Hematopoietic multipotent progenitor cell treated with erythropoietin and hydrocortisone succinate and interleukin-3 and kit ligand, for 6 days (in vitro differentiated cells): ENCODE measurements at places on chromosomes 3 and 15.

GRCh38 chr3:13638927-13639326 lies 90.0 kb downstream of the FBLN2 start:
- DNase-seq, result no peak

- peak; percentile 91 for DNase-seq
Observed at GRCh38 chr3:111667621-111668239, 72.6 kb upstream of the ZBED2 start.

DNA sequence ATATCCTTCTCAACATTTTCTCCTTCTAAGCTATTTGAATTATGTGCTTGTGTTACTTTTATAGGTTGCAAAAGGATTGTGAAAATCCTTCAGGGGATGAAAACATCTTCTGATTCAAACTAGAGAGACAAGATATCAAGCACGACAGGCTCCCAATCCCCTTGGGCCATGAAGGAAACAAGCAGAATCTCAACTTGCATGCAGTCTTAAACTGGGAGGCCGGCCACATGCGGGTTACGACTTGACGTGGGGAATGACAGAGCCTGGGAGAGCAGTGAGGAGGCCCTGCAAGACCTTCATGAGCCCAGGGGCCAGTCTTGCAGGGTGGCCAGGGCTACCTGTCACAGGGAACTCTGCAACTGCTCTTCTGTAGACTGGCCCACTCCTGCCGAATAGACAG lies 94.4 kb downstream of the SCN11A start:
- no peak for DNase-seq

DNA sequence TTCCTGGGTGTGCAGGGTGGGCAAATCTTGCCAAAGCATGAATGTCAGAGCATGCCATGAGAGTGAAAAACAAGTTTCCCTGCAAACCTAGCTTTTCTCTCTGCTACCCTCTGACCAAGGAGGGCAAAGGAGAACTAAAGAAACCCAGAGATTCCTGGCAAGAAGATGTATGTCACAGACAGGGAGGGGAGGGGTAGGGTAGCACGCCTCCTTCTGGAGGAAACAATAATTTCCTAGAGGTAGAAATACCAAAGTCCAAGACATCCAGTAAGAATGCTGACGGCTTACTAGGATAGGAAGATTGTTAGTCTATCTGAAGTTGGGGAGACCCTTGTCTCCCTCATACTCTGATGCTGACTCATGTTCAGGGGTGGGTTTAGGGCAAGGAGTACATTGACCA lies 203.9 kb downstream of the NR1D2 start:
- DNase-seq, result no peak

DNA sequence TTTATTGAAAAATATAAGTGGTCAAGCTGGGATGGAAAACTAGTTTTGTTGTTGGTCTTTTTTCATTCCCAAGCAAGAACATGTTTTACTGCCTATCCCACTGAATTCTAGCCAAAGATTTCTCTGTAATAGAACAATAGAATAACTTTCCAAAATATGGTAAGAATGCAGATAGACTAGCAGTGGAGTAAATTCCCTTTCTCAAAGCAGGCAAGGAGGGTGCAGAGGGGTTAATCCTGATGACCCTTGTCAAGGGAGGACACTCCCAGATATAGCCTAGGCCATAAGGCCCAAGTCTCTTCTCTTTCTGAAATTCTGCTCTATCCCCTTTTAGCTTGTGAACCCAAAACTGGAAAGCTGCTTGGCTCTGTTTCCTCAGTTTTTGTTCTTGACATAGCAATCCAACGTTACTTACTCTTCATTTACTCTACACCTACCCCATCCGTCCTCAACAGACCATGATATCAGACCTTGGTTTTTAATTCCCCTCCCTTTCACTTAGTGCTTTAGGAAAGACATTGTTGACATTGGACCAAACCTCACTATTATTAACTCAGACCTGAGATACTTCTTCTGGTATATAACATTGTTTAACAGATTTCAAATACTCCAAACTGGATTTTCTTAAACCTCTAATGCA lies 453.6 kb upstream of the THBS1 start:
- DNase-seq, result peak; percentile 11

DNA sequence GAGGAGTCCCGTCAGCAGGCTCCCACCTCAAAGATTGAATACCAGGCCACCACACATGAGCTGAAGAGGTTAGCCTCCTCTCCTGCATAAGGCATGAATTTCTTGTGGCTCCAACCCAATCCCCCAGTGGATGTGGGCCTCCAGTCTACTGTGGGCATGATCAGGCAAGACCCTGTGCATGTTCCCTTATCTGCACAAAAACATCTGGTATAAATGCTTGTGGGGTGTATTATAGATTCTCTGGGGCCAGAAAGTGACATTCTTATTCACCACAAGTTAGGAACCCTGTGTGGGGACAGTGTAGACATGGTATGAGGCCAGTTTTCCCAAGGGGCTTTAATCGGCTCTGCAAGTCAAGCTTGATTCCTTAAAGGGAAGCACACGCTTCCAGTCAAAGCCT lies 18.2 kb upstream of the UBP1 start:
- peak; percentile 81 for DNase-seq

- peak; percentile 93 for DNase-seq
Observed at GRCh38 chr3:53120336-53120735, 9.9 kb downstream of the RFT1 start.

GRCh38 chr3:57658536-57658935 lies 34.3 kb downstream of the DENND6A start:
- no peak for DNase-seq

GRCh38 chr15:38389924-38390542 lies 63.9 kb upstream of the FAM98B start:
- DNase-seq, result peak; percentile 77

GRCh38 chr15:60115579-60116380 lies 111.7 kb downstream of the FOXB1 start:
- DNase-seq, result no peak

DNA sequence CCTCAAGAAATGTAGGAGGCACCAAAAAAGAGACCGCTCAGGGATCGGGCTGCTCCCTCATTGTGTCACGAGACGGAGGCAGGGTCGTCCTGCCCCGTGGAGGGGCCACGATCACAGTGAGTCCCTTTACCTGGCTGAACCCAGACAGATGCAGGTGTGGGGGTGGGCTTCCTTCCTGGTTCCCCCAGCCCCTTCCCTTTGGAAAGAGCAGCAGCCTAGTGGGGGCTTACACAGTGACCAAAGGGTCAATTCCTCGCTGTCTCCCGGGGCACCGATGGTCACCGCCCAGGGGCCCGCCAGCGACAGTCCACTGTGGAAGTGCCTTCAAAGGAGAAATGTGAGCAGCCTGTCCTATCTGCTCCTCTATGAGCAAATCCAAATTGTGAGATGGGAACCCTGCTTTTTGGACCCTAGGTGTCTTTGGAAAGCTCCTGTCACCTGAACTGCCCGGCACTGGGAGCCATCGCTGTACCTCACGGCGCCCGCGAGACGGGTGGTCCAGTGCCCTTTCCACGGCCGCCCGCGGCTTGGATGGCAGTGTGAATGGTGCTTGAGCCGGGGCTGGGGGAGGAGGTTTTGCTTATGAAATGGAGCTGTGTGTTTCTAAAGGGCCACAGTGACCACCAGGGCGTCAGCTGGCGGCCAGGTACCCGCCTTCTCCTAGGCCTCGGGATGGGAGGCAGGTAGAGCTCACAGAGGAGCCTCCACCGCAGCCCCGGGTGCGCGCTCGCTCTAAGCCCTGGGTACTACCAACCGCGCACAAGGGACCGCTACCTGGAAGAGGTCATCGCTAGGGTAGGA lies 155.7 kb downstream of the KLF13 start:
- no peak for DNase-seq

- no peak for DNase-seq
Observed at GRCh38 chr15:63913786-63914315, 80.1 kb upstream of the HERC1 start.

DNA sequence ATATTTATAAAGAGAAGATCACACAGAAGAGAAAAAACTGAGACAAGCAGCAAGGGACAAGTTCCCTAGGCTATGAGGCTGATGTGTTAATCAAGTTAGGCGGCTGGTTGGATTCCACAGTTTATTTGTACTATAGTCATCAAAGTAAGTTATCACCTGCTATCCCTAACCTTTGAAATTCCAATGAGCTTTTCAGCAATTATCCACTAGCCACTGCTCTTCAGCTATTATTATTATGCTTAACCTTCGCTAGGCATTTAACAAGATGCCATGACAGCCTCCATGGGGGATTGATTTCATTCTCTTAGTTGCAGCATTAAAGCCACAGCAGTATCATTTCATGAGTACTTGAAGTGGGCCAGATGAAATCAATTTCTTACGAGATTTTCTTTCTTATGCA lies 699.5 kb upstream of the NAALADL2 start:
- DNase-seq, result no peak

GRCh38 chr15:100544338-100544841 lies 15.6 kb upstream of the CERS3 start:
- no peak for DNase-seq

GRCh38 chr15:31486506-31486905 lies 159.9 kb downstream of the KLF13 start:
- DNase-seq, result no peak

- DNase-seq, result no peak
Observed at GRCh38 chr3:188937389-188937788, 234.4 kb upstream of the TPRG1 start.

- DNase-seq, result no peak
Observed at GRCh38 chr3:43445820-43446219, 159.5 kb downstream of the SNRK start.

GRCh38 chr15:80549191-80549590 lies 145.0 kb downstream of the ARNT2 start:
- no peak for DNase-seq

GRCh38 chr3:136136454-136136853 lies 59.7 kb downstream of the MSL2 start:
- DNase-seq, result peak; percentile 30

DNA sequence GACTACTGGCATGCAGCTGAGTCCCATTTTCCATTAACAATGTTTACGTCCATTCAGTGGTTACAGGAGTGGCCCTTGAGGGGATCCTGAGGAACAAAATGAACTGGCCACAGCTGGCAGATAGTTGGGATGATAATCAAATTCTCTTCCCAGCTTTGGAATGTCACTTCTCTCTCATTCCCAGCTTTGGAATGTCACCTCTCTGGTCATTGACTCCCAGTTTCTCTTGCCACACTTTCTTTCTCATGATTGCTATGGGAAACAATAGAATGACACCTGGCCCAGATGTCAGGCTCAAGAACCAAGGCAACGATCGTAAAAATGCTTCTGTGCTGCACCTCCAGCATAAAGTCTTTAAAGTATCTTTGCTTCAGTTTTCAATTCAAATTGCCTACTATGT lies 34.0 kb downstream of the ATP13A4 start:
- no peak for DNase-seq

DNA sequence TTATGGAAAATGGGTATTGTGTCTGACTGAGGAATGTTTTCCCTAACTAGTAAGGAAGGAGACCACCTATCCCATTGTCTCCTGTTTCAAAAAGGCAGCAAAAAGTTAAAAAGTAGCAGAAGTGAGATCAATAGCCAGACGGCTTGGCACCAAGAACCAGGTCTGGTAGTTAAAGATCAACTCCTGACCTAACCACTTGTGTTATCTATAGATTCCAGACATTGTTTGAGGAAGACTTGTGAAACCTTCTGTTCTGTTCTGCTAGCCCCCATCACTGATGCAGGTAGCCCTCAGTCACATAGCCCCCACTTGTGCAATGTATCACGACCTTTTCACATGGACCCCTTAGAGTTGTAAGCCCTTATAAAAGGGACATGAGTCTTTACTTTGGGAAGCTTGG lies 46.3 kb upstream of the C2CD4B start:
- peak; percentile 6 for DNase-seq

- no peak for DNase-seq
Observed at GRCh38 chr3:149806171-149806778, 6.7 kb upstream of the RNF13 start.

DNA sequence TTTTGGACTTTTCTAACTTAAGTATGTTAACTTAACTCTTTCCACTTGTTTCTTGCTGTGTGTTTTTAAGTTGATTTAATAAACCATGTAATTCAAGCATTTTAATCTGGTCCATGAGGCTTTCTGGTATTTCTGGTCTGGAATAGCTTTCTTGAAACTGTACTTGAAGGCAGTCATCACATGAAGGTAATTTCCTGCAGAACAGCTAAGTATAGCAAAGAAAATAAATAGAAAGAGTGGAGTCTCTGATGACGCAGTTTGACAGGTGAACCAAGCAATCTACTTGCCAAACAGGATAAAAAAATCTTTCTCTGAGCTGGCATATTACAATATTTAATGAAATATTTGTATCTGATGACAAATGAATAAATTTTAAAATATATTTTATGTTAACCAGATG lies 74.9 kb downstream of the BTLA start:
- DNase-seq, result no peak

GRCh38 chr3:112646623-112647022 lies 5.7 kb upstream of the CCDC80 start:
- DNase-seq, result no peak

- no peak for DNase-seq
Observed at GRCh38 chr3:179788996-179789395, 136.2 kb downstream of the USP13 start.

- no peak for DNase-seq
Observed at GRCh38 chr3:194367992-194368841, 1.3 kb downstream of the LRRC15 start.
